ENCODE measurements at places on chromosomes 11 and 22.

GRCh38 chr11:92703449-92703830 lies 266.0 kb upstream of the MTNR1B start:
- no peak for DNase-seq

DNA sequence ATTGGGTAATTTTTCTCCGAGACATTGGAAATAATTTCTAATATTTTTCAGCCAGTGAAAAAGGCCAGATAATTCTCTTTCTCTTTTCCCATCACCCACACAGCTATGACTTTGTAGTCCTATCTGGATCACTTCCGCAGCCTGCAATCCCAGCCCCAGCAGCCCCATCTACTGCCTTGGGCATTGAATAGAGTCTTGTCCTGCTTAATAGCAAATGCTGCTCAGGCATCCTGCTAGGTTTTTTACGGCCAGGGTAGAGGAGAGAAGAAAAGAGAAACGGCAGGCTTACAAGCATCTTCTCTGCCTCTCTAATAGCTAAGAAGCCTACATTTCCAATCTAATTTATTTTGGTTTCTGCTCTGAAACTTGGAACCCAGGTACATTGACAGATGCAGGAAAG lies 154.3 kb upstream of the B3GAT1 start:
- DNase-seq: no peak

DNA sequence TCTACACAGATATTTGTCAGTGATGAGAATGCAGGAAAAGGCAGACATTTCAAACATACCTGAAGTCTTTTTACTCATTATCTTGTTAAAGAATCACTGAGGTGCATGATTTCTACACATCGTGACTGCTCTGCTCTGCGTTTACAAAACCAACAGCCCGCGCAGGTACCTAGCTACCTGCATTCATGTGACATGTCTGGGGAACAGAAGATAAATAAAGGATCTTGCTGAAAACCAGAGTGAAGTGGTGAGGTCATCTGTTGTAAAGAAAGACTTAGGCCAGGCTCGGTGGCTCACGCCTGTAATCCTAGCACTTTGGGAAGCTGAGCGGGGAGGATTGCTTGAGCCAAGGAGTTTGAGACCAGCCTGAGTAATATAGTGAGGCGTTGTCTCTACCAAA lies 15.7 kb downstream of the ASPHD2 start:
- no peak for DNase-seq

GRCh38 chr11:104846216-104846615 lies 52.0 kb downstream of the CASP12 start:
- no peak for DNase-seq

GRCh38 chr11:101860696-101861427 lies 53.9 kb upstream of the CEP126 start:
- DNase-seq: peak; percentile 34
